ENCODE measurements at places on chromosomes 12 and 14.

GRCh38 chr12:38934078-38934584, 28.7 kb upstream of the CPNE8 start:
- DNase-seq: no peak

DNA sequence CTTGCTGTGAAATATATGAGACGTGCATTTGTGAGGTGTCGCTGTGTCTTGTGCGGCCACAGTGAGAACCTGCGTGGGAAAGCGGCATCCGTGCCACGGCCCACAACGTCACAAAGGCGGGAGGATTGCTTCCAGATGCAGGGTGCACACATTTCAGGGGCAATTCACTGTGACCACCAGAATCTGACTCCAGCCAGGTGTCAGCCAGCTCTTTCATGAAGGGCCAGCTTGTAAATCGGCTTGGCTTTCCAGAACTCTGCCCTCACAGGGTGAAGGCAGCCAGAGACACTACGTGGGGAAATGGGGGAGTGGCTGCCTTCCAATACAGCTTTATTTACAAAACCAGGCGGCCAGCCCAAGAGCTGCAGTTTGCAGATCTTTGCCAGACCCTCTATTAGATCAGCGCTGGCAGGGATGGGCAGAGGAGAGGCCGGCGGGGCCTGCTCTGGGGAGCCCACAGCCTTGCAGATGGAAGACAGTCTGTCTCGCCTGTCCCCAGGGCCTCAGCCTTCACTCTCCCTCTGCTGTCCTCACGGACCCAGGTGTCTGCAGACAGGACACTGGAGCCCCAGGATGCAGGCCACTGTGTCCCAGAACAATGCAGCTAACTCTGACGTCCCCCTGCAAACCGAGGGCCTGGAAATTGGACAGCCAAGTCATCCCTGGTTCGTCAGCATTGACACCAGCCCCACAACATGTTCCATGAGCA, 53.5 kb downstream of the ADGRD1 start:
- DNase-seq: no peak

- peak; percentile 83 for DNase-seq
Observed at GRCh38 chr12:52189376-52190174, 2.2 kb downstream of the KRT80 start.

DNA sequence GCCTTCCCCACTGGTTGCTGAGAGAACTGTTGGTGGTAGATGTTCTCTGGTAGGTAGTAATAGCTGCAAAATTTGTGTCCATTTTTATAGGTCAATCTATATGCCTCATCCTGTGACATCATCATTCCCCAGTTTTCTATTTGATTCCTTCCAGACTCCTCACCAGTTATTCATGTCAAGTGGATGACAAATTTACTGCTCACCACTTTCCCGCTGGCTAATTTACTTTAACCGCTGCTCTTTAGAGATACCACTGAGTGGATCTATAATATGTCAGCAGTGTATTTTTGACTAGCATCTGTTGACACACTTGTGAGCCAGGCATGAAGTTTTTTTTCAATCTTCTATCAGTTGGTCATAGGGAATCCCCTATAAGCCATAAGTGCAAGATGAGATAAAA, 24.6 kb downstream of the GPR65 start:
- peak; percentile 10 for DNase-seq

- peak; percentile 92 for DNase-seq
Observed at GRCh38 chr14:36091096-36091495, 85.4 kb downstream of the PTCSC3 start.

GRCh38 chr14:95088665-95089064, 68.7 kb downstream of the DICER1 start:
- DNase-seq: no peak

GRCh38 chr14:74962046-74962445, 6.6 kb upstream of the PGF start:
- no peak for DNase-seq

DNA sequence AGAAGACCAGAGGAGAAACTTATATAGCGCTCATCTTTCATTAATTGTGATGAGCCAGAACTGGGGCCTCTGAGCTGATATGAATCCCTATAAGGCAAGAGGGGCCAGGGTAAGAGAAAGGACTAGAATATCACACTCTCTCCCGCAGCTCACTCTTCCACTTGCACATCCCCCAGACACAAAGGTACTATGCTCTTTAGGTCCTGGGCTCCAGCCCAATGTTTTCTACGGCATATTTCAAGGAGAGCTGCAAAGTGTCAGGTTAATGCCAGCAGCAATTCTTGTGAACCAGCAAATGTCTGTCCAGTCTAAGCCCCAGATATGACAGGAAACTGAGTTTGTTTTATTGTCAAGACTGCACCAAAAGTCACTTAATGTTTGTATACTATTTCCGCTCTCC, 29.4 kb downstream of the PPP2R5E start:
- DNase-seq: no peak

DNA sequence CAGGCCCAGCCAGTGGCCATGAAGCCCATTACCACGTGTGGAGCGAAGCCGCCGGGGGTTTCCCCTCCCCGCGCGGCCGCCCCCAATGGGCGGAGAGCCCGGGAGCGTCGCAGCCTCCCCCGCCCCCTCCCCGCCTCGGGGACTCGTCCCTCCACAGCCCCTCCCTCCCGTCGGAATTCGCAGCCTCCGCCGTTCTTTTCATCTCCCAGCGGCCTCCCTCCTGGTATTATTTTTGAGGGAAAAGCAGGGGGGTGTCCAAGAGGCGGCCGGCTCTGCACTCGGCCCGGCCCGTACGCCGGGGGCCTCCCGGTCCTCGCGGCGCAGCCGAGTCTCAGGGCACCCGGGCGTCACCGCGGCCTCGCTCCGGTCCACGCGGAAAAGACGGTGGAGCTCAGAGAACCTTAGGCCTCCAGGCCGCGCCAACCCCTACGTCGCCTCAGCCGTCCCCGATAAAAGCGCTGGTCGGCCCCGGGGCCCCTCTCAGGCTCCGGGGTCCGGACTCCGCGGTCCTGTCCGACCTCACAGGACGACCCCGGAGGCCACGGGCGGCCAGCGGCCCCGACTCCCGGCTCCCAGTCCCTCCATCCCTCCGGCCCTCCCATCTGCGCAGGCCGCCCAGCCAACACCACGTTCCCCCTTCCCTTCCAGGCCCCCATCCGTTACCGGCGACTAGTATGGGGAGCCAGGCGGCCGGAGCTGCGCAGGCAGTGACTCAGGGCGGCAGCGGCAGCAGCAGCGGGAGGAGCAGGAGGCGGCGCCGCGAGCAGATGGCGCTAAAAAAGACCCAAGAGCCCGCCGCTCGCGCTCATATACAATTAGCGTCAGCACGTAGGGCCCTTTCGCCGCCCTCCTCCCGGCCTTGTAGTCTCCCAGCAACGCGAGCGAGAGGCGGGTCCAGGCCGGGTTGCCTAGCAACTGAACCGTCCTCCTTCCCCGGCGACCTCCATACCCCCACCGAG, at the start of gene NAP1L1:
Gene NAP1L1, minus strand, starts transcription at position 782 of the 959 bp plus-strand sequence. CDS start 10,466 bp downstream, outside the sequence.
- DNase-seq: peak; percentile 99

GRCh38 chr14:39576258-39576657, 144.0 kb upstream of the FBXO33 start:
- DNase-seq: no peak

GRCh38 chr12:103538397-103538796, 42.6 kb upstream of the C12orf42 start:
- no peak for DNase-seq

- DNase-seq: no peak
Observed at GRCh38 chr12:64779354-64779974, 20.3 kb upstream of the GNS start.

DNA sequence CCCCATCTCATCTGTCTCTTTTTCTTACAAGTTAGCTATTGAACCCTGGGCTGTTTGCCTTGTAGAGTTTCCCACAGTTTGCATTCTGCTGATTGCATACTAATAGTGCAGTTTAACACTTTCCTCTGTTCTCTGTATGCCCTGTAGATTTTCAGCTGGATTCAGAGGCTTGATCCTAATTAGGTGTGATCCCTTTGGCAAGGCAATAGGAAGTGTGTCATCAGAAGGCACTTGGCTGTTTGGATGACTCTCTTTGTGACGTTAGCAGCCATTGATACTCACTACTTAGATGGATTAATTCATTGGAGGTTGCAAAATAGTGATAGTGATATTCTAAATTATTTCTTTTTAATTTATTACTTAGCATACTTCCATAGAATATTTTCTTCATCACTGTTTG, 33.6 kb downstream of the FUT8 start:
- peak; percentile 36 for DNase-seq

DNA sequence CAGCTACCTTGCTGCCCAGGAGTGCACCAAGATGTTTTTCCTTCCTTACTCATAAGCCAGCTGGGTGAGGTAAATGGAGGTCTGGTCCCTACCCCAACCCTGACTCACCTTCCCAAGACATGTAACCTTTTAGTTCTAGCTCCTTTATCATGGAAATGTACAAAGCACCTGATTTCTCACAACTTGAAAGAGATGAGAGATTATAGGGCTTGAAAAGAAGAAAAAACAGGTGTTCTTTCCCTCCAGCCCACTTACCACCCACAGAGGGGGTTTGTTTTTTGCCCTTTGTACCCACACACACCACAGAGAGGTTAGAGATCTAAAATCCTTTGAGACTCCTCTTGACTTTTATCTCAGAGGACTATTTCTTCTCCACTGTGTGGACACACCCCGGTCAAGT, 21.1 kb downstream of the PLXNC1 start:
- DNase-seq: no peak
